HEK293T (cell line): ENCODE measurements at places on chromosomes 3 and 15.

DNA sequence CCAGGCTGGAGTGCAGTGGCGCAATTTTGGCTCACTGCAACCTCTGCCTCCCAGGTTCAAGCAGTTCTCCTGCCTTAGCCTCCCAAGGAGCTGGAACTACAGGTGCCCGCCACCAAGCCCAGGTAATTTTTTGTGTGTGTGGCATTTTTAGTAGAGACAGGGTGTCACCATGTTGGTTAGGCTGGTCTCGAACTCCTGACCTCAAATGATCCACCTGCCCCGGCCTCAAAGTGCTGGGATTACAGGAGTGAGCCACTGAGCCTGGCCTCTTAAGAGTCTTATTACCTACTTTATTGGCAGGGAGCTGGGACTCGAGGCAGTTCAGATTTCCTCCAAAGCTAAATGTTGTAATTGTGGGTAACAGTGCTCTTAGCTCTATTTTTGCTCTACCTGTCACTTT, 16.4 kb downstream of the PXYLP1 start:
- no peak for DNase-seq

DNA sequence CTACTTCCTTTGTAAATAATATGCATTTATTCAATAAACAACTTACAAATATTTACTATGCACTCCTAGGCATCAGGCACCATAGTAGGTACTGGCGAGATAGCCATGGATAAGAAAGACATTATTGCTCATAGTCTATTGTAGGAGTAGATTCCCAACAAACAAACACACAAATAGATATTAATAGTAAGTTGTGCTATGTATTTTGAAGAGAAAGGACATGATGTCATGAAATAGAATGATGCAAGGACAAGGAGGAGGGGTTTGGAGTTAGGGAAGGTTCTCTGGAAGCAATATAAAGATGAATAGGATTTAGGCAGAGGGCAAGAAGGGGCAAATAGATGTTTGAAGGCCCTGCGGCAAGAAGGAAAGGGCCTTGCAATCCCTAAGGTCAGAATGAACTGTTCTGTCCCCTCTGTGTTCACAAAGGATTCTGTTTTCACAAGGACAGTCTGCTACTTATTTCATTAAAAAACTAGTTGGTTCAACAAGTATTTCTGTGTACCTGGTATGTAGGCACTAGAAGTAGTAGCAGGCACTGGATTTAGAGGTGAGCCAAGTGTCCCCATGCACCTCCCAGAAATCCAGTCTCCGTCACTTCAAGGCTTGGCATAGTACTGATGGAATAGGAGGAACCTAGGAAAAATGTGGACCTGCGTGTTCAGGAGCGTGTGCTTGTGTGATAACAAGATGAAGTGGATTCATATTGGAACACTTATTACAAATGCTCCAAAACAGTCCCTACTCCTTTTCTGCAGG, 231.8 kb upstream of the TPRG1 start:
- DNase-seq: no peak

DNA sequence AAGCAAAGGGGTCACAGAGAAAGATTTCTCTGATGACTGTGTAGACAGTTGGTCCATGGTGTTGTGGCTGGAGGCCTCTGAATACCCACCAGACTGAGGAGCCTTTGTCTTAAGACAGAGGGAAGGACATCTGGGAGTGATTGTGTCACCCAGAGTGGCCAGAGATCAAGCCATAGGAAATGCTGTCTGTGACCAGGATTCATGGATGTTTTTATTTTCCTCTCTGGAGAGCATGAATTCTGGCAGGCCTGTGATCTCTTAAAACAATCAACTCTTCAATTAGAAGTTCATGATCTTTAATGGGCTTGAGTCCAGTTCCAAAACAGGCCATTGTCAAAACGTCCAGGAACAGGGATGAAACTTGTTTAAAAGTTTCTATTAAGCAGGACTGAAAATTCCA, 198.9 kb upstream of the CTDSPL start:
- no peak for DNase-seq

DNA sequence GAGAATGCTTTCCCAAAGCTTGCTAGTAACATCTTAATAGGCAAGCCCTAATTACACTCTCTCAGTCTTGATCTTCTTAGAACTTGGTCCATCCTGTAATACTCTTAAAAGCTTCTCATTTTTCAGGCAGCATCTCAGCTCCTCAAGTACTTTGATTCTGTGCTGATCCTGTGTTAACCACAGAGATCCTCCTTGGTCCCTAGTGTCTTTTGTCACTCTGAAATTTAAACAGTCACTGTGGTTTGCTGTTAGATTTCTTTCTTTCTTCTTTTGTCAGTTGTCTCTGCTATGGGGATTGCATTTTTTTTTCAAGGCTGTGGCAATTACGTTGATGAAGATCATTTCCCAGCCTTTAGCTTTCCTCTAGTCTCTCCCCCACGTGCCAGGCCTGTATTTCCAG, 26.0 kb upstream of the UBE3A start:
- no peak for DNase-seq
